ENCODE measurements at places on chromosomes 5 and 9.

DNA sequence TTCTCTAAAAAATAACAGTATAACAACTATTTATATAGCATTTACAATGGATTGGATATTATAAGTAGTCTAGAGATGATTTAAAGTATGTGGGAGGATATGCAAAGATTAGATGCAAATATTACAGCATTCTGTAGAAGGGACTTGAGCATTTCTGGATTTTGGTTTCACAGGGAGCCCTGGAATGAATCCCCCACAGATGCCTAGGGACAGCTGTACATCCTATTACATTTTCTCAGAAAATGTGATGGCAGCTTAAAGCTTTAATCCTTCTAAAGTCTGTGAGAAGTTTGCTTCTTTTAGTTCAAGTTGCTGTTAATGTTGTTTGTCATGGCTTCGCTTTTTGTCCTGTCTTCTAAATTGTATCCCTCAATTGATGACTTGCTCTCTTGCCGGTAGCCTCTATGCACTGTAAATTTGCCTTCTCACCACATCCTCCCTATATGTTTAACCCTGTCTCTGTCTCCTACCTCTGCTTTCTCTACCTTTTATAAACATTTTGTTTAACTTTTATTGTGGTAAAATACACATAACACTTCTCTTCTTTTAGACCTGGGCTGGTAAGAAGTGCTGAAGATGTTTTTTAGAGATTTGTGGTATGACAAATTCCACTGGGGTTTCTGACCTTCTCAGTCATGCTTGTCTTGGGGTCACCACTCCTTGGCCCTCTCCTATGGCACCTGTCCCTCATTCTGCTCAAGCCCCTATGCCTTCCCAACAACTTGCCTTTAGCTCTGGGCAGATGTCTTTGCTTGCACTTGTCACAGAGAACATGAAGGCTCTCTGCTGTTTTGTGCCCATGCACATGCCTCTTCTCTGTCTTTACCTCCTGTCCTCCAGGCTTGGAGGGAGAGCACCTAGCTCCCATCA lies 37.9 kb downstream of the LNPEP start:
- no peak for DNase-seq

DNA sequence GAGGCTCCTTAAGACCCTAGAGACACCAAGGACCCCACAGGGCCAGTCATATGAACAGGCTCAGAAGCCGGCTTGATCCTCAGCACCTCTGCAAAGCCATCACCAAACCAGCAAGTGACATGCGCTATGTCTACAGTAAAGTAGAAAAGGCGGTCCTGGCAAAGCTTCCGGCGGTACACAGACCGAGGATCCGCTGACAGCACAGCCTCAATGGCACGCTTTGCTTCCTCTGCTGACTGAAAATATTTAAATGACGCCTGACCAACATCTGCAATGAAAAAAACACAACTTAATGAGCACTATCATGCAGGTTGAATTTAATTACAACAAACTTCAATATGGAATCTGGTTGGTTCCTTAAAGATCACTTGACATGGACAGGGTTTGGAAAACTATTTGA lies 17.6 kb downstream of the TRMO start:
- no peak for DNase-seq

GRCh38 chr5:11998397-11998796 lies 94.2 kb upstream of the CTNND2 start:
- no peak for DNase-seq

DNA sequence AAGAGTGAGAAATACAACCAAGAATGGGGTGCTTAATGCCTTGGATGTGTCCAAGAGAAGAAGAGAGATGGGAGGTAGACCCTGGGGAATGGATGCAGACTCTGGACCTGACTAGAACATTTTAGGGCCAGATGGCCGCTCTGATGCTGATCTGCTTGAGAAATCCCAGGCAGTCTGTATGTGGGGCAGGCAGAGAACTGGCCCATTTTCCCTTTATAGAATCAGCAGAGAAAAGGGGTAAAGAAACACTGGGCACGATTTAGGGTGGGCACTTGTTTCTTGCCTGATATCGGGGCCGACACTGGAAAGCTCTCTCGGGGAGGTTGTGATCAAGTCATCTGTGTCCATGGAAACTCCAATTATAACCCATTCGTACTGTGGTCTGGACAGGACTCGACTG lies 118.5 kb upstream of the FSTL4 start:
- no peak for DNase-seq

Data from activated CD4-positive, alpha-beta T cell treated with anti-CD3 and anti-CD28 coated beads, Interleukin-2, amount 50 U/mL, for 24 hours (primary cell).